ENCODE measurements at places on chromosomes 5 and 9. TPM values are rescaled to one million over a fixed set of nuclear protein-coding genes. Genes with fewer than 3 reads are reported as not detected.

Gene NOL6
- total RNA-seq, result 35.3 TPM

Gene KDM3B
- 44.5 TPM for total RNA-seq

Gene LECT2
- total RNA-seq, result not detected

Gene PCDHGA4
- total RNA-seq, result 0.53 TPM

Gene CCL28
- total RNA-seq, result 1.0 TPM

Measured in bronchial epithelial cell (primary cell).